ENCODE measurements at places on chromosomes 6 and 20.

- no peak for DNase-seq
Measured at GRCh38 chr20:61934716-61935530, 130.8 kb downstream of the TAF4 start.

GRCh38 chr20:55252521-55252920 lies 752.8 kb downstream of the CBLN4 start:
- no peak for DNase-seq

- DNase-seq: no peak
Measured at GRCh38 chr20:57769756-57770155, 59.9 kb upstream of the PMEPA1 start.

DNA sequence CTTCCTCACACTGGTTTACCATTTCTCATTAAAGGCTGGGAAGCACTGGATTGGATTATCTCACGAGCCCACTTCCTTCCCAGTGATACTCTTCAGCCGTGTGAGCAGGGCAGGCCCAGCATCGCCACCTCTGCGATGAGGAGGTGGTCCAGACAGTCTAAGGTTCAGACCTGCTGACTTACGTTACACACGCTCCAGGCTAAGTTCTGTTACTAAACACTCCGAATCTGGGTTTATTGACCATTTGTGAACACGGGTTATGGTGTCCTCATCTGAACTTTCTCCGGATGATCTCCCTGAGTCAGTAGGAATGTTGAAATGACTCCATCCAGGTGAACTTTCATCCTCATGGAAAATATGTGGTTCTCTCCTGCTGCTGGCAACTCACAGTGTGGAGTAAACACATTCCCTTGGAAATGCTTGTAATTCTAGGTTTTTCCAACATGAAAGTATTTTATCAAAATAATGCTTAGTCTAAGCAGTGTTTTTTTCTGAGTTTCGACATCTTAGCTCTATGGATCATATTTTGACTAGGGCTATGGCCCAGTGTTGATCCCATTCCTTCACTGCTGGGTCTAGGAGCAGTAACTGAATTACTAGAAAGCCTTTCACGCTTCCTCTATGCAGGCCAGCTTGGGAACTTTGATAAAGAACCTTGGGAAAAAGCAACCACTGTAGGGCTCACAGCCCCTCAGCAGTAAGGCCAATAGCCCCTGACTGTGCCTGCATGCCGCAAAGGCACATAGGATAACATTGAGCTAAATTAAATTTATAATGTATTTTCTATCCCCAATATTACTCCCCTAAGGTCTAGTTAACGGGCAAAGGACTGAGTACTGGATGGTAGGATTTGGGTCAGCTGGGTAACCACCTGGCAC lies 37.7 kb upstream of the PXDC1 start:
- DNase-seq: no peak

DNA sequence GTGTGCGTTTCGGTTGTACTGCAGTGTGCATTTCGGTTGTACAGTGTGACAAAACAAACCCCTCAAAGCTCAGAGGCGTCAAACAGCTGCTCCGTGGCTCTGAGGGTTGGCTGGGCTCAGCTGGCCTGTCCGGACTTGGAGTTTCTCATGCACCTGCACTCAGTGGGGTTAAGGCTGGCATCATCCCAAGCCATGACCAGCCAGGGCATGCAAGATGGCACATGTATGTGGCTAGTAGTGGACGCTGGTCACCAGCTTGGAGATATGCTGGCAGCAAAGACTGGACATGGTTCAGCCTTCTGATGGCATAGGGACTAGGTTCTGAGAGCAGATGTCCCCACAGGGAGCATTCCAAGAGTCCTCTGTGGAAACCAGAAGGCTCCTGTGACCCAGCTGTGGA lies 187.2 kb downstream of the CDH4 start:
- DNase-seq: no peak

- peak; percentile 92 for DNase-seq
Measured at GRCh38 chr6:154510144-154510905, at the start of gene CNKSR3. Gene CNKSR3 (minus strand): TSS chr6:154510685. CDS start chr6:154510114, 571 bp downstream.

DNA sequence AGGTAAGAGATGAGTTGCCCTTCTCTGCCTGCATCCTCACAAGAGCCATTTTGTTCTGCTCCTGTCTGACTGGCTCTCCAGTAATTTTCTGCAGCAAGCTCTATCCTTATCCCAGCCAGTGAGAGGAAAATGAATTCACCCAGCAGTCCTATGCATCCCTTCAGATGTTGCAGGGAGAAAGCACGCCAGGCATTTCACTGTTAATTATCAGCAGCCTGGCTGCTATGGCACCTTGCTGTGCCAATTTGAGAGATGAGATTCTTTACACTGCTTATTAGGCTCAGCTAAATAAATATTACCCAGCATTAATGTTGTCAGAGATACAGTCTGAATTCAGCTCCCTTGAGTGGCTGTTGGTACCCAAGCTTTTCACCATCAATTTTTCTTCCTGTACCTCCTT lies 61.1 kb upstream of the SNAP25 start:
- peak; percentile 52 for DNase-seq

GRCh38 chr6:31945507-31946369 lies at the start of gene CFB:
Gene CFB (plus strand): TSS chr6:31946095. CDS start chr6:31946222, 127 bp downstream.
- no peak for DNase-seq

DNA sequence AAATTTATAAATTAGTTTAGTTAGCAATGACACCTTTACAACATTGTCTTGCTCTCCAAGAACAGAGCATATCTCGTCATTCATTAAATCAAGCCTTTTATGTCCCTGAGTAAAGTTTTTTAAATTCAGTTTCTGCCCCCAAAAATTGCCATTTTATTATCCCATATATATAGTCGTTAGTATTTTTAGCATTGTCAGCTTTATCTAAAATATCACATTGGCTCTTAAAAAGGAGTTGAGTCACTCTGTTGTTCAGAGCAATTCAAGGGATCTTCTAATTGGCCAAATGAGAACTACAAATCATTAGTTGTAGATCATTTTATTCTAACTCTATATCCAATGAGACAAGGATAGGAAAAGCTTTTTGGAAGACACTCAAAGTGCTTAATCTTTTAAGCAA lies 127.1 kb downstream of the COL9A1 start:
- no peak for DNase-seq

GRCh38 chr6:39184906-39185580 lies 44.2 kb downstream of the KCNK5 start:
- DNase-seq: no peak

DNA sequence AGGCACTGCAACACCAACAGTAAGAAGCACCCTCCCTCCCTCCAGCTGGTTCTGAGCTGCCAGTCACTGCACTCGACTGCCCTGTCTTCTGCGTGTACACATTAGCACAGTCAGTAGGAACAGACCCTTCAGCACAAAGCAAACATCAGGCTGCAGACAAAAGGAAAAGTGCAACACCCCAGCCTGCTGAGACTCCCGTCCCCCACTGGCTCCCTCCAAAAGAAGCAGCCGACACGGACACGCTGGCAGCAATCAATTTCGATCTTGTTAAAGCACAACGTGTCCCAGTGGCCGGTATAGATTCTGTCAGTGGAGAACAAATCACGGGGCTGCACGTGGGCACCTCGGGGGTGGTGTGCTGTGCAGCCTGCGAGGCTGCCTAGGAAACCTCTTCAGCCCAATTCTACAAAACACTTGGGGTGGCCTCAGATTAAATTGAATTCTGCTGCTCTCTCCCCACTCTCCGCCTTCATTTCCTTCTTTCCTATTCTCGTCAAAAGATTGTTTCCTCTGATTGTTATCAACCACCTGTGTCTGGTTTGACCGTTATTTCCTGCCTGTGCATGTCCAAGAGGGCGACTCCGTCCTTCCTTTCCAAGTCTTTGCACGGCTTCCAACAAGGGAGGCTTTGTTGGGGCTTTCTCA lies 38.7 kb downstream of the TRAF3IP2 start:
- peak; percentile 91 for DNase-seq

All from NCI-H748 treated with DMSO at 0.1 percent for 48 hours (cell line).